Small intestine (tissue), 16 donors: ENCODE measurements at places on chromosomes 5 and 9. TPM values are rescaled to one million over a fixed set of nuclear protein-coding genes. Genes with fewer than 3 reads are reported as not detected.
A peak's percentile ranks its signal among the peaks of the same experiment; 100 is the strongest.

The LCNL1 gene
- polyA plus RNA-seq = not detected

DNA sequence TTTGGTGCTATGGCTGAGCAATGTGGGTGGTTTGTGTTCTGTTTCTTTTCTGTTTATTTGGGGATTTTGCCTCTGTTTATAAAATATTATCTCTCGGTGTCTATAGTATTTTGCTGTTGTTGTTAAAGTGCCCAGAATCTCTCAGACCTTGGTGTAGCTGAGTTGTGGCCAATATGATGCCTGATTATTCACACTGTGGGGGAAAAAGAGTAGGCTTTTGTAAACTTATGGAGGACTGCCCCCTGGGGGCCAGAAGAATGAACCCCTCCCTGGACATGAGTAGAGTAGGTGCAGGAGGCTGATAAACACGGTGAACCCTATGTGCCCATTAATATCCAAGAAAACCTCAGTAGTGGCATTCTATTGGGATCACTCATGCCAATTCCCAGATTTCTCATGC lies 49.0 kb upstream of the DPYSL3 start:
- H3K27me3 ChIP-seq = no peaks in the 10 kb centered on the region
- no peaks in the 10 kb centered on the region for H3K36me3 ChIP-seq
- no peak overlapping the region for H3K27ac ChIP-seq
- H3K4me3 ChIP-seq = no peak overlapping the region
- peak; percentile 32 for DNase-seq

DNA sequence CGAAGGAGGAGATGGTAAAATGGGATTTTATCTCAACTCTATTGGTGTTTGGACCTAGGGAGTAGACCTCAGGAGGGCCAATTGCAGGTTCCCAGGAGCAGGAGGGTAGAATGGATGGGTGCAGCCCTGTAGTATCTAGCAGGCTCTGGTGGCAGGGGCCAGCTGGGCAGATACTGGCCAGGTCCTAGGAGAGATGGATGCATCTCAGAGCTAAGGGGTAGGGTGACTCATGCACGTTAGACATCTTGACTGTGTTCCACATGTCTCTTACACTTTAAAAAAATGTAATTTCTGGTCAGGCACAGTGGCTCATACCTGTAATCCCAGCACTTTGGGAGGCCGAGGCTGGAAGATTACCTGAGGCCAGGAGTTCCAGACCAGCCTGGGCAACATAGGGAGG lies 22.4 kb downstream of the PSD2 start:
- DNase-seq = no peak
- no peak overlapping the region for H3K27ac ChIP-seq
- no peaks in the 10 kb centered on the region for H3K4me1 ChIP-seq
- H3K27me3 ChIP-seq = peaks cover 2% of the 10 kb centered on the region

GRCh38 chr9:79254900-79255650 lies 316.7 kb upstream of the TLE4 start:
- no peak for DNase-seq
- no peaks in the 10 kb centered on the region for H3K36me3 ChIP-seq
- no peak overlapping the region for H3K4me3 ChIP-seq
- peaks cover 21% of the 10 kb centered on the region for H3K27me3 ChIP-seq

- H3K4me1 ChIP-seq = no peaks in the 10 kb centered on the region
- H3K36me3 ChIP-seq = no peaks in the 10 kb centered on the region
- peaks cover 79% of the 10 kb centered on the region for H3K27me3 ChIP-seq
- no peak overlapping the region for H3K4me3 ChIP-seq
- no peak for DNase-seq
Observed at GRCh38 chr5:42944989-42945388, 95.1 kb downstream of the ANXA2R start.

The PCDHB9 gene
- 0.34 TPM for polyA plus RNA-seq

The DRD1 gene
- polyA plus RNA-seq = 0.22 TPM

DNA sequence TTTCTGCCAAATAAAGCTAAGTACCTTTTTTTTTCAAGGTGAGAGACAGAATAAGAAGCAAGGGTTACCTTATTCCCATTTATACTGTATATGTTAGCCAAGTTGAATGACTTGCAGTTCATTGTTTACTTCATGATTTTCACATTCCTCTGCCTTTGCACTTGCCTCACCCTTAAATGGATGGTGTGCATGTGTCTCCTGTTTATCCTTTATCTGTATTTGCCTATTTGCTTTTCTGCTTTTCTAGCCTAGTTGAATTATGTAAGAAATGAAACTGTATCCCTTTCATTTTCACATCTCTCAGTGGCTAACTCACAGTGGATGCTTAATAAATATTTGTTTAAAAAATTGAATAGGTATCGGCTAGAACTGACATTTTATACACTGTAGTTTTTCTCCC lies 200.8 kb upstream of the ST8SIA4 start:
- no peak overlapping the region for H3K27ac ChIP-seq
- no peak overlapping the region for H3K4me3 ChIP-seq
- no peaks in the 10 kb centered on the region for H3K4me1 ChIP-seq
- no peak for DNase-seq

DNA sequence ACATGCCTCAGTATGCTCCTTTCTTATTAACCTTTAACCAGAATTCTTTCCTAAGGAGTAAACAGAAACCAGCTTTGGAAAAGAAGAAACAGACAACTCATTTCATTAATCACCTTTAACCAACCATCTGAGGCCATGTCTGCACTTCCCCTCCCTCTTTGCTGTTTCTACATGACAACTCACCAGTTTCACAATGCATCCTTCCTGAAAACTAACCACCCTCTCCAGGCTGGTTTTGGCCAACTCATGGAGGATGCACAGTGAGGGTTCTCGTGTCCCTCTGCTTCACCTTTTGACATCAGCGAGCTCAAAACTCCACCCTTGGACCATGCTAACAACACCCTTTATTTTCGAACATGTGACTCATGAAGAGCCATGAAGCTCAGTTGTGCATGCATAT lies 244.1 kb downstream of the ELAVL2 start:
- H3K4me1 ChIP-seq = no peaks in the 10 kb centered on the region
- no peaks in the 10 kb centered on the region for H3K27me3 ChIP-seq
- H3K4me3 ChIP-seq = no peak overlapping the region
- H3K36me3 ChIP-seq = no peaks in the 10 kb centered on the region

DNA sequence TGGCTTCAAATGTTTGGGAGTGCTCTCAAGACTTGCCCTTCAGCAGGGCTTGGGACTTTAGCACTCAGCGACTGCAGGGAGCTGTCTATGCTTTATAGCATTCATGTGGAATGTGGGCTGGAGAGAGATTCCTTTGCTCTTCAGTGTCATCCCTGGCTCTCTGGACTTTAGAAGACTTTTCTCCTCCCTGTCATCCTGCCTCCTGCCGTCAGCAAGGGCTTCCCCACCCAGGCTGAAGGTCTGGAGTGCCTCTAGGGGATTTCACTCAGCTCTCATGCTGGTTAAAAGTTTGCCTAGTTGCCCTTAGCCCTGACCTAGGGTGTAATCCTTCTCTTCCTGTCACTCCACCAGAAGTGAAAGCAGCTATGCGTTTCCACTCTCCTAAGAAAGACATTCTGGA lies 210.9 kb downstream of the FRMD3 start:
- H3K4me3 ChIP-seq = no peak overlapping the region
- no peaks in the 10 kb centered on the region for H3K36me3 ChIP-seq
- DNase-seq = peak; percentile 31
- H3K4me1 ChIP-seq = no peaks in the 10 kb centered on the region
- no peaks in the 10 kb centered on the region for H3K27me3 ChIP-seq
- no peak overlapping the region for H3K27ac ChIP-seq

The CDH9 gene
- polyA plus RNA-seq = 0.39 TPM

DNA sequence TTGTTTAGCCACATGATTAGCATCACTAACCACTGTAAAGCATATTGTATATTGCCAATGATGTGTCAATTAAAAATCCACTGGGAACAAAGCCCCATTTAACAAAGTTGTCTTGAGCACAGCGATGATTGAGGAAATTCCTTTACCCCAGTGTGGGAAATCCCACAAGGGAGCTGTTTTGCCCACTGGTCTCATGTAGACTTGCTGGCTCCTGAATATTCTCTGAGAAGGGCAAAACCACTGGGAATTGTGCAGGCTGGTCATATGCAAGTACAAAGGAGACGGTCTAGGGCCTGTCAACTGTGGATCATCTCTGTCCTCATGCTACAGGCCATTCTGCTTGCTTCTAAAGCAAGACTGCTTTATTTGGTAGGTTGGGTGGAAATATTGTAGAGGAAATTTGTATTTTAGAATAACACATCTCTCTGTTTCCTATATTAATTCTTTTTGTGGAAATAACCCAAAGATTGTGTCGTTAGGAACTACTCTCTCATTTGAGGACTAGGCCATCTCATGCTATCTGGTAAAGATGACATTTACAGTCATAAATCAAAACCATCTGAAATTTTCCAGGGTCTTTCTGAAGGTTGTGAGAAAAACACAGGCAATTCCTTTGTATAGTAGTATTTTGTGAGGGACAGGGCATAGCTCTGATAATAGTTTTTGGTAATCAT lies 60.2 kb downstream of the PARP8 start:
- H3K4me1 ChIP-seq = no peaks in the 10 kb centered on the region
- H3K27ac ChIP-seq = no peak overlapping the region
- H3K4me3 ChIP-seq = no peak overlapping the region
- H3K27me3 ChIP-seq = no peaks in the 10 kb centered on the region
- DNase-seq = no peak
- no peaks in the 10 kb centered on the region for H3K36me3 ChIP-seq

GRCh38 chr5:6736524-6737042 lies 23.4 kb downstream of the TENT4A start:
- no peak overlapping the region for H3K27ac ChIP-seq
- H3K27me3 ChIP-seq = no peaks in the 10 kb centered on the region
- DNase-seq = no peak
- H3K4me3 ChIP-seq = no peak overlapping the region

GRCh38 chr9:128253991-128254346 lies 21.8 kb downstream of the GOLGA2 start:
- no peak overlapping the region for H3K4me3 ChIP-seq
- H3K36me3 ChIP-seq = peaks cover 14% of the 10 kb centered on the region
- no peak for DNase-seq
- no peak overlapping the region for H3K27ac ChIP-seq
- H3K4me1 ChIP-seq = peaks cover 3% of the 10 kb centered on the region

- H3K36me3 ChIP-seq = no peaks in the 10 kb centered on the region
- no peak overlapping the region for H3K4me3 ChIP-seq
- H3K27me3 ChIP-seq = no peaks in the 10 kb centered on the region
- DNase-seq = no peak
Observed at GRCh38 chr5:17090839-17091238, 126.6 kb upstream of the BASP1 start.

The MELK gene
- polyA plus RNA-seq = 0.81 TPM

DNA sequence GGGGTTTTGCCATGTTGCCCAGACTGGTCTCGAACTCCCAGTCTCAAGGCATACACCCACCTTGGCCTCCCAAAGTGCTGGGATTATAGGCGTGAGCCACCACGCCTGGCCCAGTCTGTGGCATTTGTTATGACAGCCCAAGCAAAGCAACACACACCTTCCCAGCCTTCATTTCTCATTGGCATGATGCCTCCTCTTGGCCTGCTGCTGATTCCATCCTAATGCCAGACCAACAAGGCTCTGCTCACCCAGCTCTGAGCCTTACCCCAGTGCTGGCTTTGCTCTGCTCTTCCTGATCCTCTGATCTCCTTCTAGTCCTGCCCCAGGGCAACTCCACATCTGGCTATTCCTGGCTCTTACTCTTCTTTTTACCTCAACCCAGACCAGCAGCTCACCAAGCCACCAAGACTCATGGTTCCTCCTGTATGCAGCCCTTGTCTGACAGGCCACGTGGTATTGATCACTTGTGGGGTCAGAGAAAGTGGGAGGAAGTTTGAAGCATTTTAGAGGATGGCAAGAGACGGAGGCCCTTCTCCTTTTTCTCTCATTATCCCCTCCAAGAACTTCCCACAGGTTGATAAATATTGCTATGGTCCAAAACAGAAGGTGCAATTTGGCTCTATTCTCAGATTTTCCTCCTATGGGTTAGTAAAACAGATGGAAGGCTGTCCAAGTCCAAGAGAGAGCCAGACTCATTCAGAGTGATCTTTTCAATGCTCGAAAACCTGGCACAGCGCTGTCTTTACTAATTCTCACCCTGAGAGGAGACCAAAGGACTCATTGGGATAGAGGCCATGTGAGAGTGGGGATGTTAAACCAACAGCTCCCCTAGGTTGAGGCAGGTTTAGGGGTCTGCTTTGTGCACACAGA lies 958 bp downstream of the CD180 start:
- DNase-seq = no peak
- no peak overlapping the region for H3K4me3 ChIP-seq
- H3K36me3 ChIP-seq = no peaks in the 10 kb centered on the region
